ENCODE measurements at places on chromosomes 4 and X.

- peak; percentile 9 for DNase-seq
Observed at GRCh38 chr4:183200453-183200852, 101.4 kb downstream of the WWC2 start.

DNA sequence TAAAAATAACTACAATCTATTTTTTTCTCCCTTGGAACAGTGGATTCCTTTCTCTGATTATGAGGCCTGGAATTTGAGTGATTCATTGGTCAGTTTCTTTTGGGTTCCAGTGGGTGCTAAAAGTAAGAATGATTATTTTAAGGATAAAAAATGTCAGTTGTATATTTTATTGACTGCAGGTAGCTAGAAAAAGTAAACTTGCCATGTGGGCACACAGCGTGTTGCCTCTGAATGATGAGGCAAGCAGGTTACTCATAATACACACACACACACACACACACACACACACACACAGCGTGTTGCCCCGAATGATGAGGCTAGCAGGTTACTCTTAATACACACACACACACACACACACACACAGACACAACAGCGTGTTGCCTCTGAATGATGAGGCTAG lies 13.8 kb downstream of the GALNT7 start:
- peak; percentile 69 for DNase-seq

DNA sequence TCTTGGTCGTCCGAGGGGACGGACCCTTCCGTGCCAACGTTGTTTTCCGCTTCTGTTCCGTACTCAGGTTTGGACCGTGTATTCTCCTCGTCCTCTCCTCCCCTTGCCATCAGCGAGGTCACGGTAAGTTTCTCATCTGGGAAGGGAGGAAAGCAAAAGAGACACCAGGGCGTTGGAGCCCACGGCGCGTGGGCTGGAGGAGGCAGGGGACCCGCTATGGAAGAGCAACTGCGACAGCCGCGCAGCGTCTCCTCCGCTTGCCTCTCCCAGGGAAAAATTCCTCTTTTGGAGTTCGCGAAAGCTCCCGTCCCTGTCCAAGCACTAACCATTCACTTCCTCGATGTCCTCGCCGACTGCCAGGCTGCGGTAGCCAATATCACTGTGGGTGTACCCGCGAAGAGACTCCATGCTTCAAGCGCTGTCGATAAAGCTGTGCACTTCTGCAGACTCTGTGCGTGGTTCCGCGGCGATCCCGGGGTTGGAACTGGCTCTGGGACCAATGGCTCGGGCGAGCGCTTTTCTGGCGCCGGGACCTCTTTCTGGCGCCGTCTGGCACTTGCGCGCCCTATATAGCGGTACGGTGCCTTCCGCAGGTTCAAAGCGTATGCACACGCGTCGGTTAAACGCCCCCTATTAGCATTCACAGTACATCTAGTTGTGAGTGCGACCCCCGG lies at the start of gene ESX1:
ESX1 (minus strand) TSS at position 492 of the 674 bp plus-strand sequence; CDS start at position 408, 84 bp downstream.
- DNase-seq = no peak

DNA sequence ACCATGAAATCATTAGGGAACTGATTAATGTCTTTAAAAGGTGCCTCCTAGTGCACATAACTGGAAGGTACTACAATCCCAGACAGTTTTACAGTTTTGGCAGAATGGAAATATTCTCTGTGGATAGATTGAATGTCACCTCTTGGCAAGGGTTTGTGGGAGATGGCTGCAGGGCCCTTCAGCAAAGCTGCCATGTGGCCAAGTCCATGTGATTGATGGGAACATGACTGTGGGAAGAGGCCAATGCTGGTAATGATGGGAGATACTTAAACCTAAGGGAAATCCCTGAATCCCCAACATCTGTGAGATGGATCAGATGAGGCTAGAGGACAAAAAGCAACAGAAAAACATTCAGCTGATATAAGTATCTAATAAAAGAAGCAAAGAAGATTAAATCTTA lies 493.7 kb downstream of the MAGEE1 start:
- DNase-seq = no peak

GRCh38 chrX:314781-315595 lies 3.6 kb downstream of the GTPBP6 start:
- DNase-seq = peak; percentile 24

DNA sequence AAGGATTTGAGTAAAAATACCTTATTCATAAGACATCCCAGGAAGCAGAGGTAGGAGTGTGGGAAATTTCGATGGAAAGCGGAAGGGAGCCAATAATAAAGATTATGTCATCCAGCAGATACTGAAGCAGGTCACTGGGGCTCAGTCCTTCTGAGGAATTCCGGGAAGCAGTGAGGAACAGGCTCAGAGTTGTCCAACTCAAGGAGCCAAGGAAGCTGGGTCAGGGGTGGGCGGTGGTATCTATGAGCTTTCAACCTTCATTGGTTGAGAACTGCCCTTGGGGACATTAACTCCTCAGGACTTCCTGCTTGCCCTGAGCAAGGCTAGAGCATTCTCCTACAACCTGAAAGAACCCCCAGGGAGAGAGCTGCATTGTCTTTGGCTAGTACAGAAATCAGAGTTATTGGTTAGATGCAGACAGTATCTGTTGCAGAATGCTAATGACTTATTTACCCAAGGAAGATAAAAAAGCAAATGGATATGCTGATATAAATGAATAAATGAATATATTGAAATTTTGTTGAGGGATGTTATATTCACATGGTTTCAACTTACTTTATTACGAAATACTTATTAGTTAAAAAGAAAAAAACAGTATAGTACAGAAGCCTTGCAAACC lies 68.2 kb downstream of the DMP1 start:
- DNase-seq = no peak

DNA sequence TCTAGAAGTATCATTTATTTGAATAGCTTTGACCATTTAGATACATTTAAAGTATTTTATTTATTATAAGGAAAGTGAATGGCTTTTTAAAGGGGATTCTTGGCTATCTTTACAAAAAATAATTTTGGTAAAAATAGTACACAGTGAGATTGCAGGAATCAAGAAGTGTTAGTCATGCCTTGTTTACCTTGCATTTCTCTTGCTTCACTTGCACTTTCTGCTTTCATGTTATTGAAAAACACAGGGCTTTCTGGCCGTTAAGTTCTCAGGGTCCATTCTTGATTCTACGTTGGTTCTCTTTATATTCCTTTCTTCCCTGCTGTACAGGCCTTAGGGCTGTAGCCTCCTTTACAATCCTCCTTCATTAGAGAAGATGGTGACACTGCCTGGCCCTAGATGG lies 21.8 kb upstream of the SEC24D start:
- DNase-seq = no peak

- no peak for DNase-seq
Observed at GRCh38 chr4:149145803-149146202, 669.8 kb downstream of the IQCM start.

GRCh38 chr4:146143888-146144287 lies 31.6 kb upstream of the LSM6 start:
- no peak for DNase-seq

DNA sequence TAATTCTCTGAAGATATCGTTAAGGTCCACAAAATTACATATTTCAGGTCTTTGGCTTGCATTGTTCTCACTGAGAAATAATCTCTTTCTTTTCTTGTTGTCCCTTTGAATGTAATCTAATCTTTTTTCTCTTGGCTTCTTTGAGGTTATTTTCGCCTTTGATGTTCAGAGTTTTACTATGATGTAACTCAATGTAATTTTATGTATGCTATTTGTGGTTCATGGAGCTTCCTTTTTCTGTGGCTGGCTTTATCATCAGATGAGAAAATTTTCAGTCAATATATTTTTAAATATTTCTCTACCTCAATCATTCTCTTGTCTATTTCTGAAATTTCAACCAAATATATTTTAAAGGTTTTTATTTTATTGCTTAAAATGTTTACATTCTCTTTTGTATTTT lies 672.2 kb downstream of the TRAM1L1 start:
- no peak for DNase-seq

DNA sequence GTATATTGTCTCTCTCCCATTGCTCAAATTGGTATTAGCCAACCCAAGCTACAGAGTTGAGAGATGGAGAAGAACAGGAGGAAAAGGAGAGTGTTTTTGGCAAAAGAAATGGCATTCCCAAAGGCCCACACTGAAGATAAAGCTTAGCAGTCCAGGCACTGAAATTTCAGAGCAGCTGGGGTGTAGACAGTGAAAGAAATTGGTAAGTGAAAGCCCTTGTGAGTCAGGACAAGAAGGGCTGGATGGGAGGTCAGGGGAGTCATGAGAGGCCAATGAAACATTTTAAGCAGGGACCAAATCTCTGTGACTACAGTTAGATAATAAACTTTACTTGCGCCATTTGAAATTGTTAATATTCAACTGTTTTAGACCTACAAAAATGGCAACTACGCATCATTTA lies 177.7 kb downstream of the ADAMTS3 start:
- no peak for DNase-seq

DNA sequence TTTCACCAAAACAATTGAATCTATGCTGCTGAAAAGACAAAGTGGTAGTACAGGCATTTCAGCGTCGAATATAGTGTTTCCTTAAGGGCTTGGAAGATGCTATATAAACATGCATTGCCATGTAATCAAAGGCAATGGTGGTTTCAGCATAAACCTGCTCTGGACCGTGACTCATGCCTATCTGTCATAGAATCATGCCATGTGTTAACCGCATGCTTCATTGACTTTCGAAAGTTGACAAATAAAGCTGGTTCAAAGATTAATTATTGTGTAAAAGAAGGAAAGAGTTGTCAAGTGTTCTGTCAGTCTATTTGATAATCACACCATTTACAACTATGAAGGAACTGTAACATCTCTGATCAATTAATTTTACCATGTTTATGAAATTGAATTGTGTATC lies 83.2 kb downstream of the FUNDC1 start:
- DNase-seq = no peak

DNA sequence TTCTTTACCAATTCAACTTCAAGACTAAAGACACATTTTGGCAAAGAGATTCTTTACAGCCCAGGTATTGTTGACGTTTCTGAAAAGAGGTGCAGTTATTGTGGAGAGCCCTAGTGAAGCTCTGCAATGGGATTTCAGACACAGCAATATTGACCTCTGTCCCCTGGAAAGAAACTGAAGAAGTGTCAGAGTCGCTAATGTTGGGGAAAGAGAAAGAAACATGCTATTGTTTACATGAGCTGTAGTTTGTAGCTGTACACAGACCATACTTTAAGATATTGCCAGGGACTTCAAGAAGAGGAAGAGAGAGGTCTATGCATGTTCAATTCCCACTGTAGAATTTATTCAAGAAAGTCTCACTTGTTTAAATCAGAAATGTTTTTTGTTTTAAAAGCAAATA lies 497.3 kb upstream of the BOD1L1 start:
- DNase-seq = no peak

GRCh38 chrX:17744896-17745523 lies 7.7 kb downstream of the SCML1 start:
- no peak for DNase-seq

DNA sequence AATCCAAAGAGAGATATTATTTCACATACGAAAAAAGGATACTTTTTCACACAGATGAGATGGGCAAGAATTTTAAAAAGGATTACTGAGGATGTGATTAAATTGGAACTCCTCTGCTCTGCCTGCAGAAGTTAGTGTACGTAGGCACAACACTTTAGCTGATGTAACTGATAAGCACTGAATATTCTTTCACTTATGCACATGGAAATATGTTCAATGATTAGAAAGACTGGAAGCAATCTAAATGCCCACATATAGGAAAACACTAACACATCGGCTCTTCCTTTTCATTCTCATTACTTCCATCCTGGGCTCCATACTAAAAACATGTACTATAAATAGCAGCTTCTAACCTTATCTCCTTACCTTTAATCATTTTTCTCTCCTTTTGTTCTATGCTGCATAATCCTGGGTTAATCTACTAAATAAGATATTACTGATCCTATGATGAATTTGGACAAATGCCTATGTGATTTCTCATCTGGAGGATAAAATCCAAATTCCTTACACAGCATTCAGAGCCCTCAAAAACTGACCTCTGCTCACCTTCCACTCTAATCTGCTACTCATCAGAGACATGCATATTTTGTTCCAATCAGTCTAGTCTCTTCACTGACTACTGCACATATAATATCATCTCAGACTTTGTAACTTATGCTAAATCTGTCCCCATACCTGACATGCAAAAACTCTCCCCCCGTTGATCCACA lies 197.8 kb downstream of the PDGFC start:
- DNase-seq = no peak

Measured in dermis microvascular lymphatic vessel endothelial cell (primary cell).